Activated T-helper 1 cell treated with anti-CD3 and anti-CD28 coated beads, Interleukin-12 subunit alpha, Interleukin-12 subunit beta, Interleukin-2, Interleukin-4 antibody, amounts not matched to agents 30 ng/mL and 10 ng/mL and 1 ng/mL, durations not matched to agents 14 hours and 24 hours and 36 hours (primary cell): ENCODE measurements at places on chromosomes 6 and 20. TPM values are rescaled to one million over a fixed set of nuclear protein-coding genes. Genes with fewer than 3 reads are reported as not detected.

The SLC17A2 gene
- 0.10 TPM in 2 replicates for total RNA-seq

The GCNT2 gene
- total RNA-seq = 2.0 and 3.0 TPM in 2 replicates

The TBX18 gene
- not detected in 2 replicates for total RNA-seq

DNA sequence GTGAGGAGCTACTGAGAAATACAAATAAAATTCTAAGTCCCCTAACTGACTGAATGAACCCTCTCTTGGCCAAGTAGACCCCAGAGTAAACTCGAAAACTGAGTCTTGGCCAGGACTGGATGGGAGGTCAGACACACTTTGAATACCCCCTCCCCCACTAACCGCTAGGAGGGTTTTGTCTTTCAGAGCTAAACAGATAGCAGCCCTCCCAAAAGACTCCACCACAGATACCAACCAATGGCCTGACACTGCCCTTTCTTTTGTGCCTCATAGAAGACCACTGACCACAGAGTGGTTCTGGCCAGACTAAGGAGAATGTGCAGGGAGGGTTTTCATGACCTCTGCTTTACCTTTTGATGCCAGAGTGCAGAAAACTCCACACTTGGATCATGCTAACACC, 42.1 kb downstream of the SPACA1 start:
- DNase-seq = no peak

- DNase-seq = no peak
Measured at GRCh38 chr20:61500791-61501321, 248.8 kb downstream of the CDH4 start.

DNA sequence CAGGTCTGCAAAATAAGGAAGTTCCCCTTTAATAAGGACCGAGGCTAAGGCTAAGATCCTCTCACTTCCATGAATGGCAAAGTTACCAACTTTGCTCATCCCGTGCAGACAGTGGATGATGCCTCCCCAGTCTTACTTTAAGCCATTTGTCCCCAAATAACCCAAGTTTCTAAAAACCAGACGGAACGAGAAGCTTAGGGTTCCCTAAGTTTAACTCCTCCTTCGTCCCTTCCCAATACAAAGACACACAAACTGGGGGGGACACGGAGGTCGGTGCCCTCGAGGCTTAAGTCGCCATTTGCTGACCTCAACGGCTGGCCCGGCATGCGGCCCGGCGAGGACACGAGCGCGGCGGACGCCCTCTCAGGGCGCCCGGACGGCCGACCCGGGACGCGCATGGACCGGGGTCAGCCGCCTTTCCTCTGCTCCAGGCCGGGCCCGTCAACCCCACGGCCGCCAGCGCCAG, 527 bp downstream of the FBXO30 start:
- DNase-seq = no peak

The ZNF311 gene
- 0.64 and 0.80 TPM in 2 replicates for total RNA-seq

DNA sequence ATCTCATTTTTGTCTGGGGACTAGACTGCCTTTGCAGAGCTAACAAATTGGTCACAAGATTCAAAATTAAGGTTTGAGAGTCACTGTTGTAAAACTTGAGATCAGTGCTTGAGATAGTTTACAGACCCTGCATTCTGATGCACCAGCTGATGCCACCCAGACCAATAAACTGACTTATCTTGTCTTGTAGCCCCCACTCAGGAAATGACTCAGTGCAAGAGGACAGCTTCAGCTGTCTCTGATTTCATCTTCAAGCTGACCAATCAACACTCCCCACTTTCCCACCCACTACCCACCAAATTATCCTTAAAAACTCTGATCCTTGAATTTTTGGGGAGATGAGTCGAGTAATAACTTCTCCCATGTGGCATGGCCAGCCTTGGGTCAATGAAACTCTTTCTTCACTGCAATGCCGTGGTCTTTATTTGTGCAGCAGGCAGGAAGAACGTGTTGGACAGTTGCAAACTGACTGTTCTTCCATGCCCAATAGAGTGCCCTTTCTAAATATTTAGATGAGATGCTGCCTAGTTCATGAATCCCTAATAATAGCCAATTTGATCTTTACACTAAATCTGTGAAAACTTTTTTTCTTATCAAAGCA, 48.3 kb upstream of the PROKR2 start:
- no peak for DNase-seq

DNA sequence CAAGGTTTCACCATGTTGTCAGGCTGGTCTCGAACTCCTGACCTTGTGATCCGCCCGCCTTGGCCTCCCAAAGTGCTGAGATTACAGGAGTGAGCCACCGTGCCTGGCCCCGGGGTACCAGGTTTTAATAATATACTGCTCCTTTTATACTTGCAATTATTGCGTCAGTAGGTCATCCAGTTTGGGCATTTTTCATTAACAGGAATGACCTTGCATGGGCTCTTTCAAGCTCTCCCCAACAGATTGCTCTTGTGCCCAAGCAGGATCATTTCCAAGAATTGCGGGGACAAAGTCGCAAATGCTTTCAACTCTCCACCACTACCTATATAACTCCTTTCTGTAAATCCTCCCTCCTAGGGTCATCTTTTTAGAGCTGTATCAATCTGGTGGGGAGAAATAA, 23.8 kb downstream of the STK38 start:
- DNase-seq = no peak

The CD24 gene
- total RNA-seq = 0.56 and 0.65 TPM in 2 replicates

DNA sequence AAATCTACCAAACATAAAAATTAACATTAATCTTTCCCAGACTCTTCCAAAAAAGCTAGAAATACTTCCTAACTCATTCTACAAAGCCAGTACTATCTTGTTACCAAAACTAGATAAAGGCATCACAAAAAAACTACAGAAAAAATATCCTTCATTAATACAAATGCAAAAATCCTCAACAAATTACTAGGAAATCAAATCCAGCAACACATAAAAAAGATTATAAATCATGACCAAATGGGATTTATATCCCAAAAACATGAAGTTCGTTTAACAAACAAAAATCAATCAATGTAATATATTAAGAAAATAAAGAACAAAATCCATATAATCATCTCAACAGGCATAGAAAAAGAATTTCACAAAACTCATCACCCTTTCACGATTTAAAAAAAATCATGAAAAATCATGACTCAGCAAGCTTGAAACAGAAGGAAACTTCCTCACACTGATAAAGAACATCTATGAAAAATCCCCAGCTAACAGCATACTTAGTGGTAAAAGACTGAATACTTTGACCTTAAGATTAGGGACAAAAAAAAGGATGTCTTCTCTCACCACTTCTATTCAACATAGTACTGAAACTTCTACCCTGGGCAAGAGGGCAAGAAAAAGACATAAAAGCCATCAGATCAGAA, 43.2 kb downstream of the RANBP9 start:
- no peak for DNase-seq

The ANKEF1 gene
- total RNA-seq = 0.26 and 0.32 TPM in 2 replicates

GRCh38 chr6:52245425-52245824, 1.1 kb upstream of the IL17F start:
- DNase-seq = no peak

The CRISP3 gene
- not detected in 2 replicates for total RNA-seq

GRCh38 chr6:26447257-26447656, 7.0 kb downstream of the BTN3A3 start:
- no peak for DNase-seq

DNA sequence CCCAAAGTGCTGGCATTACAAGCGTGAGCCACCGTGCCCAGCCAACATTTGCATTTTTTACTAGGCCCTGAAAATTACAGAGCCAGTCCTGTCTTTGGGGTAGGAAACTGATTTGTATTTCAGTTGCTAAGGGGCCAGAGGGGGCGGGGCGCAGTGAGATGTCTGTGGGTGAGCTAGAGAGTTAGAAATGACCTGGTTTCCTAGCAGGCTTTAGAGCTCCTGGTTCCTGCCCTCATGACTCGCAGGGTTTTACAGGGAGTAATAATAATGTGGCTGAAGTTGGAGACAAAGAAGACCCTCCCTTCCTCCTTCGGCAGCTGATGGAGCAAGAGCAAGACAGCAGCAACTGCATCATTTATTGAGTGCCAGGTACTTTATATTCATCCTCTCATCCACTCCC, 131.5 kb downstream of the TFAP2C start:
- no peak for DNase-seq

The SLC35F1 gene
- not detected in 2 replicates for total RNA-seq

The OCSTAMP gene
- total RNA-seq = 0.26 and 0.47 TPM in 2 replicates

GRCh38 chr6:34723203-34723602, 26.6 kb upstream of the ILRUN start:
- DNase-seq = no peak

The SPTLC3 gene
- total RNA-seq = 0.10 and 0.18 TPM in 2 replicates
